ENCODE measurements at places on chromosomes 4 and X. TPM values are rescaled to one million over a fixed set of nuclear protein-coding genes. Genes with fewer than 3 reads are reported as not detected.

Gene MAGEC2
- not detected for total RNA-seq

Gene RAB39B
- 7.1 TPM for total RNA-seq

Gene SCRG1
- total RNA-seq: not detected

DNA sequence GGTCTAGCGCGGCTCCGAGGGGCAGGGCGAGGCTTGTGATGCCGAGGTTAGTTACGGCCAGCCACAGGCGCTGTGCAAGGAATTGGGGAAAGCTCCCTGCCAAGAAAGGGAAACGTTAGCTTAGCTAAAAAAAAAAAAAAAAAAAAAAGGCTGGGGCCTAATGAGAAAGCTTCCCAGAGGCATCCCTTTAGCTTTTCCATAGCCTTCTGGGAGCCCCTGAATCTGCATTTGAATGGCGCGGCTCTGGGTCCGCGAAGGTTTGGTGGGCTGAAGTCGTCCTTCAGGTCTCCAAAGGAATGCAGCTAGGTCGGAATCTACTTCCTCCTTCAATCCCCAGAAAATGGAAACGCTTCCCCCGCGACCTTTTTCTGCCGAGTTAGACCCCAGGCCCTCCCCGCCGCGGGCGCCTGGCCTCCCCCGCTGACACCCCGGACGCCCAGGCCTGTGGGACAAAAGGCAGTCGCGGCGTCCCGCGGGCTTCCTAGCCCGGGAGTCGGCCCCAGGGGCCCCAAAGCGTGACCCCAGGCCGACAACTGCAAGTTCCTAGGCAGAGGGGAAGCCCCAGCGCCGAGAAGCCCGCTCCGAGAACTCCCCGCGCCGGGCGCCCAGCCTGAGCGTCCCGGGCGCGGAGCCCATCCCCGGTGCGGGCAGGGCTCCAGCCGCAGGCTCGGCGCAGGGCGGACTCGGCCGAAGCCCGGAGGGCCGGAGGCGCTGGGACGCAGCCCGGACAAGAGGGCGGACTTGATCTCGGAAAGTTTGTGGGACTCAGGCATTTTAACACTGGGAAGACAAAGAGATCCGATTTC is 605 bp upstream of the FAT1 start:
- peak overlapping the region; percentile 15 for H3K4me3 ChIP-seq
- DNase-seq: no peak
- H3K27me3 ChIP-seq: peaks cover 39% of the 10 kb centered on the region

- H3K27me3 ChIP-seq: no peaks in the 10 kb centered on the region
- H3K27ac ChIP-seq: no peak overlapping the region
- no peak overlapping the region for H3K4me3 ChIP-seq
- no peak for DNase-seq
- no peaks in the 10 kb centered on the region for H3K4me1 ChIP-seq
- H3K36me3 ChIP-seq: no peaks in the 10 kb centered on the region
Observed at GRCh38 chr4:58514299-58514698, 1404.1 kb upstream of the IGFBP7 start.

DNA sequence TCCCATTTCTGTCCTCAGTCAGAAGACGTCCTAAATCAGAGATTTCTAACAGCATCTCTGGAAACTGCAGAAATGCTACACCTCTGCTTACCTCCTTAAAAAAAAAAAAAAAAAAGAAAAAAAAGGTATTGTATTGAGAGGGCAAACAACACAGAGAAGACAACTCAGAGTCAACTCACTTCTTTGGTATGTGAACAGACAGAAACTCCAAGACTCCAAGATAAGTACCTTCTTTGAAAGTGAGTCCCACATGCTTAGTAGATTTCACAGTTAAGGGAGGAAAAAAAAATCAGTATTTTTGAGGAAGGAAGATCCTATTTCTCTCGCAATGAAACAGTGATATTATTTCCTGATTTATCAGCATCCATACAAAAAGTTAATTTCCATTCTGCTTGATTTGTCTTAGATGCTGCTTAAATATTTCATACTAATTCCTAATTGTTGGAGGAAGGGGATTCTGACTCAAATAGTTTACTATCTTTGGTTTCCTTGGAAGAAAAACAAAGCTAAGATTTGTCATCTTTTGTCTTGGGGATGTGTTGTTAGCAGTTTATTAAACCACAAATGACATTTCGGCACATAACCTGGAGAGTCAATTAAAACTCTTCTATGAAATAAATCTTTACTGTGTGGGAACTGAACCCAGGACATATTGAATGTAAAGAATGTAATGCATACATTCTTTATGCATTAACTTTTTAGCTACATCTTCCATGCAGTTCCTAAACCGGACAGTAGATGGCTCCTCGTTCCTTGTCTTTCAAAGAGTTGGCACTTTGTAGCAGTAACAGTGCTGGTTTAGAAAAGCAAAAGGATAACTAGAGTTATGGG is 4.7 kb downstream of the RASGEF1B start:
- peaks cover 22% of the 10 kb centered on the region for H3K4me1 ChIP-seq
- H3K27ac ChIP-seq: peak overlapping the region; percentile 67
- no peaks in the 10 kb centered on the region for H3K27me3 ChIP-seq
- no peak overlapping the region for H3K4me3 ChIP-seq

GRCh38 chr4:155828628-155829027 is 37.4 kb downstream of the ASIC5 start:
- no peak overlapping the region for H3K27ac ChIP-seq
- no peak overlapping the region for H3K4me3 ChIP-seq

DNA sequence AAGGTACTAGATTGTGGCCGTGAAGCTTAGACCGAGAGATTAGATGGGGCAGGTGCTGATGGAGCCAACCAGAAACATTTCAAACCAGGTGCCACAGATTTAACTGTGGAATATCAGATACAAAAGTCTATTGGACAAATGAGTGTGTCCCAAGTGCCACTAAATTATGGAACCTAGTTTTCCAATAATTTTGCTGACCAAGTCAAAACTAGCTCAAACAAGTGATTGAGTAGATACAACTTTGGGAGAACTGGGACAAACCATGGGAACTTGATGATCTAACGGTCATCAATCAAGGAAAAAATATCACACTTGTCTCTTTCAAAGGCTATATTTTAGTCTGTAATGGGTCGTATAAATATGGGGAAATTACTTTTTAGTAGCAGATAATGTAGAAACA is 562.9 kb downstream of the KCNIP4 start:
- no peak for DNase-seq
- no peaks in the 10 kb centered on the region for H3K36me3 ChIP-seq
- no peak overlapping the region for H3K27ac ChIP-seq
- H3K4me3 ChIP-seq: no peak overlapping the region
- H3K4me1 ChIP-seq: no peaks in the 10 kb centered on the region

DNA sequence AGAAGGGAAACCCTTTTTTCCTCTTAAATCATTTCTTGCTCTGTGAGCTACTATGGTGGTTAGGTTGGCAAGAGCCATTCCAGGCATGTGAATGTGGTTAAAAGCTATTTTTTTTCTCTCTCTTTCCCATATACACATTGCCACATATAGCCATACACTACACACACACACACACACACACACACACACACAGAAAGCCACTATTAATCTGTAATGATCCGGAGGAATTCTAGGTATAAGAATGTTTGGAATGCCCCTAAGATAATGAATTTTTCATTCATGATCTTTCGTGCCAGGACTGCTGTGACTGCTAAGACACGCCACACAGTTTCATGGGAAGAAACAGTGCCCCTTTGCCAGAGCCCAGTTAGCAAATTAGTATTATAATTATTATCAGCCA is 21.8 kb upstream of the TLL1 start:
- H3K4me1 ChIP-seq: no peaks in the 10 kb centered on the region
- H3K4me3 ChIP-seq: no peak overlapping the region
- H3K27ac ChIP-seq: no peak overlapping the region
- no peak for DNase-seq
- H3K36me3 ChIP-seq: no peaks in the 10 kb centered on the region

GRCh38 chrX:138775517-138775916 is 64.0 kb upstream of the FGF13 start:
- H3K4me1 ChIP-seq: no peaks in the 10 kb centered on the region
- H3K36me3 ChIP-seq: no peaks in the 10 kb centered on the region
- no peak for DNase-seq
- H3K4me3 ChIP-seq: no peak overlapping the region

DNA sequence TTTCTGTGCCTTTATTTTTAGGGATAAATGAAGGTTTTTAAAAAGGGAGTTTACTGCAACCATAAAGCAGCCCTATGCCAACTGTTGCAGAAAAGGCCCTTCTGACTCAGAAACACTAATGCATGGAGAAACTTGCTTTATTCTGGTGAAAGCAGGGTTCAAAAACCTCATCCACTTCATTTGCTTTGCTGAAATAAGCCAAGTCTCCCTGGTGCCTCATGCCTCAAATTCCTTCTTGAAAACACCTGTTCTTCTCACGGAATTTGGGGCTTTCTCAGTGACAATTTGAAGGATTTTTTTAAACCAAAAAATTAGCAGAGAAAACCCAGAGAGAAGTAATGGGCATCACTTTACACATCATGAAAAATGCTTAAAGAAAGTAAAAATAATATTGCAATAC is 349.0 kb downstream of the PCDH7 start:
- no peaks in the 10 kb centered on the region for H3K36me3 ChIP-seq
- H3K4me3 ChIP-seq: no peak overlapping the region
- no peak overlapping the region for H3K27ac ChIP-seq
- H3K27me3 ChIP-seq: no peaks in the 10 kb centered on the region

DNA sequence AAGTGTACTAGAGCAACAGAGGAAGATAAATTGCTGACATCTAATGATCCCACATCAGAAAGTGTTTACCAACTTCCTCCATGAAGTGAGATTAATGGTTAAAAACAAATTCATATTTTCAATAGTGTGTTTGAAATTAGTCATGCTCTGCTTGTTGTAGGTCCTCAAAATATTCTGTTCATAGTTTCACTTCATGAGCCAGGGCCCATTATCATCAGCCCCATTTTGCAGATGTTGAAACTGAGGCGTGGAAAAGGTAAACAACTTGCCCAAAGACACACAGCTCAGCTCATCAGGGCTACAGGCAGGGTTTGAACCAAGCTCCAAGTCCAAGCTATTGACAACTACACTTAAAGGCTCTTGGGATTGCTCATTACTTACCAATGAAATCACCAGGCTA is 103.5 kb upstream of the PPARGC1A start:
- H3K4me3 ChIP-seq: no peak overlapping the region
- no peaks in the 10 kb centered on the region for H3K36me3 ChIP-seq
- no peaks in the 10 kb centered on the region for H3K27me3 ChIP-seq
- no peak overlapping the region for H3K27ac ChIP-seq

DNA sequence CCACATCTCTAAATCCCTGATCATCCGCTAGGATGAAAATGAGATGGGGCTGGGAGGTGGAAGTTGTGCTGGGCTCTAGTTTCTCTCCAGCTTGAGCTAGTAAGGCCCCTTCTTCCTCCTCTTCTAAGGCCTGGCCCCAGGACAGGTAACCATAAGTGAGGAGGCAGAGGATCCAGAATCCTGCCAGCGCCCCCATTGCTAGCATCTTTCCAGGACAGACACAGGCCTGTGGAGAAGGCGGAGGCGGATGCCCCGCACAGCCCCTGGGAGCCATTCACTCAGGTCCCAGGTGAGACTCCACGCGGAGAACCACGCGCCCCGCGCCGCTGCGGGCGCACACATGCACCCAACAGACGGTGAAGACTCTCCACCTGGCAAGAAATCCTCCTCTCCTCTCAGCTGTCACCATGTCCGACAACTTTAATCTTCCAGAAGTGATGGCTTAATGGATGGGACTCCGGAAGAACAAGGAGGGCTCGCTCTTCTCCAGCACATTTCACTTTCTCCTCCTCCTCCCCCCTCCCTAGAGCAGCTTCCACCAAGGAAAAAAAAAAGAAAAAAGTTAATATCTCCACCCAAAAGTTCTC is 793 bp downstream of the ARSJ start:
- H3K4me3 ChIP-seq: peak overlapping the region; percentile 90
- H3K27ac ChIP-seq: peak overlapping the region; percentile 79
- peaks cover 17% of the 10 kb centered on the region for H3K4me1 ChIP-seq
- H3K36me3 ChIP-seq: no peaks in the 10 kb centered on the region
- DNase-seq: no peak
- peaks cover 34% of the 10 kb centered on the region for H3K27me3 ChIP-seq

- no peak for DNase-seq
- peaks cover 8% of the 10 kb centered on the region for H3K36me3 ChIP-seq
- H3K4me3 ChIP-seq: peak overlapping the region; percentile 99
- H3K4me1 ChIP-seq: peaks cover 39% of the 10 kb centered on the region
- no peaks in the 10 kb centered on the region for H3K27me3 ChIP-seq
Observed at GRCh38 chr4:105147016-105147552, 408 bp downstream of the TET2 start.

DNA sequence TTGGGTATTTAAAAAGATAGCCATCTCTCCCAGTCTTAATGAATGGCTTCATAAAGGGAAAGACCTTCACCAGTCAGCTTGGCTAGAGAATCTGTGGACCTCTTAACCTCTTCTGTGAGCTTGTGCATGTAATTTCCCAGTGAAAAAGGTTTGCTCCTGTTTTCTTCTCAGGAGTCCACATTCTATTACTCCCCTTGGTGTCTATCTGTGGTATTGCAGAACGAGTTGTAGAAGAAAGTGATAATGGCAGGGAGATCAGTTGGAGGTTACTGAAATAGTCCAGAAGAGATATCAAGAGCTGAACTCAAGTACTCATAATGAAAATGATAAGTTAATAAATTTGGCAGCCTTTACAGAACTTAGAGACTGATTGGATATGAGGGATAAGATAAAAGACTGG is 16.5 kb upstream of the VAMP7 start:
- H3K27ac ChIP-seq: no peak overlapping the region
- H3K36me3 ChIP-seq: no peaks in the 10 kb centered on the region
- H3K27me3 ChIP-seq: peaks cover 7% of the 10 kb centered on the region
- H3K4me3 ChIP-seq: no peak overlapping the region
- no peaks in the 10 kb centered on the region for H3K4me1 ChIP-seq

DNA sequence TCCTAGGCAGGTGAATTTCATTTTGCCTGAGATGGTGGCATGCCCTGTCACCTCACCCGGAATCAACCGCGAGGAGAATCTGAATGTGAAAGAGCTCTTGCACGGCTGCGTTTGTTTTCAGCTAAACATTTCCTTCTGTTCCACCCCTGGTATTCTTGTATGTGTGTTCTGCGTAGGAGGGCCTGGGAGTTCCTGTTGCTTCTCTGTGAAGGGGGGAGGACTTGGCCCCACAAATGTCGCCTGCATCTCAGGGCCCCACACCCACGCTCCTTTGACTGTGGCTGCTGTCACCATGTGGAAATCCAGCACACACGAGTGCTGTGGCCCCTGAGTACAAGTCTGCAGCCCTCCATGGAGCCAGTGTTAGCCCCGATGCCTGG is 45.8 kb upstream of the CLCN4 start:
- no peaks in the 10 kb centered on the region for H3K27me3 ChIP-seq
- H3K27ac ChIP-seq: peak overlapping the region; percentile 77
- peak overlapping the region; percentile 69 for H3K4me3 ChIP-seq
- H3K4me1 ChIP-seq: peaks cover 14% of the 10 kb centered on the region

All from T-helper 17 cell (primary cell).